Activated T-cell treated with anti-CD3 and anti-CD28 coated beads, Interleukin-2, amount 50 U/mL, for 72 hours (primary cell): ENCODE measurements at places on chromosomes 16 and 17.

DNA sequence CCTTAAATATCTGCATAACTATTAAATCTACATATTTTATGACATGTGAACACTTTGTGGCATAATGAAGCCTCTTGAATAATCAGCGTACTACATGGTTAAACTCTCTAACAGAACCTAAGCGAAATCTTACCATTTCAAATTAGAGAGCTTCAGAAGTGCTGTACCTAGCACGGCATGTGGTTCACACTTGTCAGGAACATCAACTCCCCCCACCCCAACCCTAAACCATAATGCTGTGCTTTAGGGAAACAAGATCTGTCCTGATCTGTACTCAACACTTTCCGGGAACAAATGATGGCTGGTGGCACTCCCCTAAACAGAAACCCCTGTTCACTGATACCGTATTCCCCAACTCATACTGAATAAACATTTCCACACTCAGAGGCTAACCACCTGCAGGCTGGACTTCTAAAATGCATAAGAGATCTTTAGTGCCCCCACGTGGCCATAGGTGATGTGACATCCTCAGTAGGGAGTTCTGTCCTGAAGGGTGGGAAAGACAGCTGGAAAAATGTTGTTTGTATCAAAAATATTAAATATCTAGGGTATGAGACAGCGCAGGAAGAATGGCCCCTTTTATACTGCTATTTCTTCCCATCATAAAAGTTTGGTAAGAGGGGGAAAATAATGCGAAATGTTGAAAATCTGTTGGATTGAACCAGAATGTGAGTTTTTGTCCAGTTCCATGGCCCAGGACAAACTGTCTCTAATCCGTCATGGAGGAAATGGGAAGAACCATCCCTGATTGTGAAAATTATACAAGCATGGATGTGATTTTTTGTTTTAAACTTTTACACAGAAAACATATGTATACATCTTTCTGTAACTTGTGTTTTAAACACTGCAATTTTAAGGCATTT lies 88.6 kb downstream of the USP31 start:
- DNase-seq = peak; percentile 52

DNA sequence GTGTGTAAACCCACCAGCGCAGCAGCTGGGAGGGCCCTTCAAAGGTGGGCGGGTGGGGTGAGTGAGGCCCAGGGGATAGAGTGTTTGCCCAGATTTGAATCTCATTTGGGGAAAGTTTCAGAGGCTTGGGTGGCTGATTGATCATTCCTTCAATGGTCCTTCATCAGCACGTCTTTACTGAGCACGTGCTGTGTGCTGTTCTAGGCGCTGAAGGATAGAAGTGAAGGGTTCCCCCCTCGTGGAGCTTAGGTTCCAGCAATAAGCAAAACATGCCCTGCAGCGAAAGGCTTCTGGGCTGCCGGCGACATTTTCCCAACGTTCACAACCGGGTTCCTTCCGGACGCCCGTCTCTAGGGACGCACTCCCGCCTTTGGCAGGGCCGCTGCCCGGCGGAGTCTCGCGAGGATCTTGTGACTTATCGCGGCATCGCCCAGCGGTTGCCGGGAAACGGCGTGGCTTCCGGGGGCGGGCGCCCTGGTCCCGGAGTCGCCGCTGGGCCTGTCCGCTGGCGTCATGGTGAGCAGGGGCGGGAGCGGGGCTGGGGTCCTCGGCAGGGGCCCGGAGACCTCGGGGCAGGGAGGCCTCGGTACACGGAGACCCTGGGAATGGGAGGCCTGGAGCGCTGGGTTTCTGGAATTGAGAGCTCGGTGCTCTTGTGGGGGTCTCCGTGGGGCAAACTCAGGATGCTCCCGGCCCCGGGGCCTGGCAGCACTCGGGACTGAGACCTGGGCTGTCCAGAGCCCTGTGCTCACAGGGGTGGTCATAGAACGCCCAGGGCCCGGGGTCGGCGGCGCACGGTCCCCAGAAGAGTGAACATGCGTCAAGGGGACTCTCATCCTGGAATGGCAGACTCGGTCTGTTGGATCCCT lies 3.2 kb upstream of the DBNDD1 start:
- DNase-seq = peak; percentile 88

DNA sequence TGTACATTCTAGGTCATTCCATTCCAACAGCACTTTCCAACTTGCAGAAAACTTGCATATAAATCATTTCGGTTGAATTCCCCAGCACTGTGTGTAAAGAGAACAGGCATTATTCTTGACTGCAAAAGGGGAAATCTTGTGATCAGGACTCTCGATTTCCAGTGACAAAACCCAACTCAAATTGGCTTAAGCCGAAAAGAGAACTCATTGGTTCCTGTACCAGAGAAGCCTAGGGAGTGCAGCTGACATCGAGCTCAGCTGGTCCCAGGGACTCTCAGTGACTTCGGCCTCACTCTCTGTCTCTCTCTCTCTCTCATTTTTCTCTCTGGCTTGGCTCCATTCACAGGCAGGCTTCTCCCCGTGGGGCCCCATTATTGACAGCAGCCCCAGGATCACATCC lies 30.7 kb downstream of the CD300LF start:
- no peak for DNase-seq

DNA sequence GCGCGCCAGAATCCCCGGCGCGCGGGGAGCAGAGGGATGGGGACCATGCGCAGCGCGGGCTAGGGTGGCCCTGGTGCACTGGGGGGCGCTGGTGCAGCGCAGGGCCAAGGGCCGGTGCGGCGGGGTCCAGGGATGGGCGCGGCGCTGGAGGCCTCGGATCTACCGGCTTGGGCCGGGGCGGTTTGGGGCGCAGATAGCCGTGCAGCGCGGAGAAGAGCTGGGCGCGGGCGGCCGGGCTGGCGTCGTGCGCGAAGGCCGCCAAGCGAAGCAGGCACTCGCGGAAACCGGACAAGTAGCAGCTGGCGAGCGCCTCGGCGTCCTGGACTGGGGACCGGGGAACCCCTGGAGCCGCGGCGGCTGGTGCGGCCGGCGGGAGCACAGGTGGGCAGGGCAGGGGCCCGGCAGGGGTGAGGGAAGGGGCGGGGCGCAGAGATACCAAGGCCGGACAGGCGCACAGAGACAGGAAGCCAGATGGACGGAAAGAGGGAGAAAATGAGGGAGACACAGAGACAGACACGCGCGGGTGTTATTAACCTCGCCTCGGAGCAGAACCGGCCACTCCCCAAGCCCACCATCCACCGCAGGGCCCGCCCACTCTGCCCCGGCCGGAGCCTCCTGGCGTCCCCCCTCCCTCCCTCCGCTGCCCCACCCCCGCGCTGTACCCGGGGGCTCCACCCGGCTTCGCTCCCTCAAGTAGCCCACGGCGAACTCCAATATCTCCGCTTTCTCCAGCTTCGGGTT lies 2.1 kb downstream of the HES7 start:
- peak; percentile 83 for DNase-seq

DNA sequence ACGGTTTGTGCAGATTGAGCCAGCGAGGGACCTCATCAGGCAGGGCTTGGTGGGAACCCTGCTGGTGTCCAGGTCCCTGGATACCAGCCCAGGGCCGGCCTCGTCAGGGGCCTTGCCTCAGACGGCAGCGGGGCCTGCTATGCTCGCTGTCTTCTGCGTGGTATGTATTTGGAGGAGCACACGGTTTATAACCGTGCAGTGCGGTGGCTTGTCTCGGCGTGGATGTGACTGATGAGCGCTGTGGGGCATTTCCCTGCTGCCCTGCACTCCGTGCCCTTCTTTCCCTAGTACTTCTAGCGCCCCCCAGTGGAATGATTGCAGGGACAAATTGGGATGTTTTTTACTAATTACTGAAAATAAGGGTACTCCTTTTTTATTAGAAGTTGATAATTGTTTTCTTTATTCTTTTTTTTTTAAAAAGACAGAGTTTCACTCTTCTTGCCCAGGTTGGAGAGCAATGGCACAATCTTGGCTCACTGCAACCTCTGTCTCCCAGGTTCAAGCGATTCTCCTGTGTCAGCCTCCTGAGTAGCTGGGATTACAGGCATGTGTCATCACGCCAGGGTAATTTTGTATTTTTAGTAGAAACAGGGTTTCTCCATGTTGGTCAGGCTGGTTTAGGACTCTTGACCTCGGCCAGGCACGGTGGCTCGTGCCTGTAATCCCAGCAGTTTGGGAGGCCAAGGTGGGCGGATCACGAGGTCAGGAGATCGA lies 15.3 kb downstream of the TBCD start:
- peak; percentile 54 for DNase-seq

GRCh38 chr16:76193906-76194615 lies 83.1 kb upstream of the CNTNAP4 start:
- no peak for DNase-seq

GRCh38 chr17:69763503-69763902 lies 311.5 kb upstream of the KCNJ16 start:
- no peak for DNase-seq

GRCh38 chr16:2881783-2882649 lies 999 bp upstream of the FLYWCH2 start:
- DNase-seq = peak; percentile 55

DNA sequence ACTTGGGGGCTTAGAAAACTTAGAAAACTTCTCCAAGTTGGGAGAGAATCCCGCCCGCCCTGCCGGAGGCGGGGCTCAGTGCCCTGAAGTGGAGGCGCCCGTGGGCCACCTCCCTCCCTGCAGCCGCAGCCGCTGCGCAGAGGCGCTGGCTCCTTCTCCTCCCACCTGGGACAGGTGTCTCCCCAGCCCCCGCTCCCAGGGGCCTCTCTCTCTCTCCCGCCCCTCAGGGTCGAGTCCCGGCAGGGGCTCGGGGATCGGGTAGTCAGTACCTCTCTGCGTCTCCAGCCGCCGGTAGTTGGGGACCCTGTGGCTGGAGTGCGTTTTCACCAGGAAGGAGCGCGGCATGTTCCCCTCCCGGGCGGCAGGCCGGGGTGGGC lies 257 bp downstream of the SNAI3 start:
- DNase-seq = peak; percentile 55

DNA sequence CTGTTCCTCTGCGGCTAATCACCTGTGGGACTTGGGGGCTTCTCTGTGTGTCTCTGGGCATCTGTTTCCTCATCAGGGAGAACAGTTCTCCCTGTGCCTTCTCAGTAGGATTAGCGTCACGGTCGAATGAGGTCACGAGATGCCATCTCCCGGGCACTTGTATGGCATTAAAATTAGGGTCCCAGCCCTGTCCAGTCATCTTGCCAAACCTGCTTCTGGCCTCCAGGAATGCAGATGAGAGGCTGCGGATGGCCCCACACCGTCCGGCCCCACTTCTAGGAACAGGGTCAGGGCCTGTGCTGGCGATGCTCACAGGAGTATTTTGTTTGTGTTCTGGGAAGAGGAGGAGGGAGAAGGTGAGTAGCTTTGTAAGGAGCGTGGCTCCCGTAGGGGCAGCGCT lies 58.5 kb downstream of the OR1D5 start:
- DNase-seq = no peak

GRCh38 chr16:66904846-66905632 lies 13.6 kb downstream of the CDH16 start:
- DNase-seq = no peak

DNA sequence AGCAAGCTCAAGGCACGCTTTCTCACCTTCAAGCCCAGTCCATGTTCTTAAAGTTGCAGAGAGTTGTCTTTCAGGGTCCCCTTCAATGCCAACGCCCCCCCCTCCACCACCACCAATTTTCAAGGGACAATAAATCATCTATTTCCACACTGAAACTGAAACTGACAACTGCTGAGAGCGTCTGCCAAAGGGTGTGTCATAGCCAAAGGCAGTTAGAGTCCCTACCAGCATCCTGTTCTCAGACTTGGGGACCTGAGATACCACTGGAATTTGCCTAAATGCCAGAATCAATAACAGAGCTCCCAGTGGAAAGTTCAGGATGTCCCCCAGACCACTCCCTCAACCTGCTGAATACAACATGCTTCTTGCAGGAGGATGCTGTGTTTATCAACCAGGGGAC lies 133.2 kb upstream of the SOX9 start:
- no peak for DNase-seq

DNA sequence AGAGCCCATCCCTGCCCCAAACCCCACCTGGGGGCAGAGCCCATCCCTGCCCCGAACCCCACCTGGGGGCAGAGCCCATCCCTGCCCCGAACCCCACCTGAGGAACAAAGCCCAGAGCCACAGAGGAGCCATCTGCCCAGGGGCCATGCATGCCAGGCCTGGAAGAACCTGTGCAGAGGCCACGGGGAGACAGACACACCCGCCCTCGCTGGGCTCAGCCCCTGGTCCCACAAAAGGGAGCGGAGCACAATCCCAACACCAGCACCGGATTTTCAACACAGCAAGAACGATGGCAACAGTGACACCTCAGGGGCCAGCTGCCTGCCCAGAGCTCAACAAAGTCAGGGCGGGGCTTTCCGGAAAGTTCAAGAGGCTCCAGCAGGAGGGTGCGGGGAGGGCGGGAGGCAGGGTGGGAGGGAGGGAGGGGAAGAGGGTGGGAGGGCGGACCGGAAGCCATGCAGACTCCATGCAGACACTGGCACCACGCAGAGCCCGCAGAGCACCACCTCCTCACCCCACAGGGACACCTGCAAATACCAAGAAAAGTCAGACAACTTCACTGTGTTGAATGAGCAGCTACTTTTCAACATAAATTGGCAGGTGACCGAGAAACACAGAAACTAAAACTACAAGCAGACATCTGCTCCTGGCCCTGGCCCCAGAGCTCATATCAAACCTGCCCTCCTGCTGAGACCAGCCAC lies 27.9 kb upstream of the C16orf95 start:
- peak; percentile 44 for DNase-seq

GRCh38 chr16:21600031-21600773 lies 825 bp downstream of the METTL9 start:
- DNase-seq = peak; percentile 17

DNA sequence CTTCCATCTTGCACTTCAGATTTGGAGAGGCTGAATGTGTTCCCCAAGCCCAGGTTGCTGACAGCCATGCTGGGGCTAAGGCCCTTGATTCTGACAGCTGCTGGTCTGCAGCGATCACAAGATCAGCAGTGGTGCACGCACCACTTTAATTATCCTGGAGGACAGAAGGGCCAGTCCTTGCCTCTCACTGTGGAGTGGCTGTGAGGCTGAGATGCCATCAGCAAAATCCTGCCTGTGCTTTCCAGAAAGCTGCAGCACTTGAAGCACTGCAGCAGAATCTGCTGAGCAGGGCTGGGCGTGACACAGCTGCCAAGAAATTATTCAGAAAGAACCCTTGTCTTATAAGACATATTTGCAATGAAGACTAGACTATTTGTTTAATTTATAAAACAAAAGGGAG lies 37.1 kb downstream of the NUP93 start:
- DNase-seq = no peak

DNA sequence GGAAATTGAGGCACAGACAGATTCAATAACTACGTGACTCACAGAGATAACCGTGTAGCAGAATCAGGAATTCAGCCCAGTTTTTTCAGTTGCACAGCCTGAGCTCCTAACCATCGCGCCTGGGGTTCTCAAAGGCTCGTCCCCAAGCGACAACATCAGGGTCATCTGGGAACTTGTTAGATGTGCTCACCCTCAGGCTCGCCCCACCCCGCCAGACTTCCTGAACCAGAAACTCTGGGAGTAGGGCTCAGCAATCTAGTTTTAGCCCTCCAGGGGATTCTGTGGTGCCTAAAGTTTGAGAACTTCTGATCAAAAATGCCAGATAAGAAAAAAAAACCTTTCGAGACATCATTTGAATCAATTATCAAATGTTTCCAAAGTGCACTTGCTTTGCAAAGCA lies 559.8 kb downstream of the WWOX start:
- no peak for DNase-seq

GRCh38 chr17:69428252-69428980 lies 13.9 kb downstream of the MAP2K6 start:
- DNase-seq = no peak

- DNase-seq = no peak
Observed at GRCh38 chr16:23852794-23853562, 17.2 kb downstream of the PRKCB start.
